Small intestine (tissue), 16 donors: ENCODE measurements at places on chromosomes 1 and 21. TPM values are rescaled to one million over a fixed set of nuclear protein-coding genes. Genes with fewer than 3 reads are reported as not detected.
A peak's percentile ranks its signal among the peaks of the same experiment; 100 is the strongest.

- no peak overlapping the region for H3K4me3 ChIP-seq
- DNase-seq = no peak
- no peaks in the 10 kb centered on the region for H3K27me3 ChIP-seq
Measured at GRCh38 chr1:178168536-178168935, 74.6 kb downstream of the RASAL2 start.

LHX8 gene
- not detected for polyA plus RNA-seq

DNA sequence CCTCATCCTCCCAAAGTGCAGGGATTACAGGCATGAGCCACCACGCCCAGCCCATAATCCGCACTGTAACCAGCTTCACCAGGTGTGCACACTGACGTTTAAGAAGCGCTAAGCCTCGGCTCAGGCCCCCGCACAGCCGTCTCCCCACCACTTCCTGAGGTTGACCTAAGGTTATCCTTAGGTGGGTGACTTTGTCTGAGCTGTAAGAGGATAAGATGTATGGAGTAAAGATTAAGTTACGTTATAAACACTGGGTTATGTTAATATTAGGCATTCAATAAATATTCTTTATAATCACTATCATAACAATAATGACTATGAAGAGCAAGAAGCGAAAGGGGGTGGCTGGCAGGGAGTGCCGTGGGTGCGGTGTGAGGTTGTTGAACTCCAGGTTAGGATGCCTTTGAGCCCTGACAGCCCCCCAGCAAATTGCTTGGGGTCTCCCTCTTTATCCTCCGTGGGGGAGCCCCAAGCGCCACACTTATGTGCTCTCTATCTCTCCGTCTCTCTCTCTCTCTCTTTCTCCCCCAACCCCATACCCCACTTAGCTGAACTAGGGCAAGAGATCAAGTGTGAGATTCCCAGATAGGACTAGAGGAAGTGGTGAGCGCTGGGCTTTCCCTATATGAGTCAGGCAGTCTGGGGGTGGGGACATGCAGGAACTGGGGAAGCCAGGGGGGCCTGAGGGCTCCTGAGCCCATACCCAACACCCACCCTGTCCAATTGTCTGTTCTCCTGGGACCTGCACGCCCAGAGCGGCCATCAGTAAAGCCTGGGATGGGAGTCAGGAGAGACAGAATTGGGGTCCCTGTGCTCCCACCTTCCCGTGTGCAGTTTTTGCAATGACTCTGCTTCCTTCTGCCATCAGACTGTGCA, 7.6 kb downstream of the EFHD2 start:
- H3K4me1 ChIP-seq = peaks cover 8% of the 10 kb centered on the region
- H3K4me3 ChIP-seq = no peak overlapping the region
- H3K36me3 ChIP-seq = no peaks in the 10 kb centered on the region
- H3K27me3 ChIP-seq = no peaks in the 10 kb centered on the region
- DNase-seq = peak; percentile 95
- H3K27ac ChIP-seq = peak overlapping the region; percentile 64

GRCh38 chr1:15799004-15799867, 8.2 kb downstream of the UQCRHL start:
- DNase-seq = peak; percentile 47
- no peaks in the 10 kb centered on the region for H3K27me3 ChIP-seq
- peak overlapping the region; percentile 90 for H3K27ac ChIP-seq
- no peaks in the 10 kb centered on the region for H3K36me3 ChIP-seq

GRCh38 chr1:207995576-207995975, 84.7 kb upstream of the CD34 start:
- H3K4me1 ChIP-seq = no peaks in the 10 kb centered on the region
- no peaks in the 10 kb centered on the region for H3K27me3 ChIP-seq
- no peak overlapping the region for H3K4me3 ChIP-seq
- no peak overlapping the region for H3K27ac ChIP-seq
- H3K36me3 ChIP-seq = no peaks in the 10 kb centered on the region
- no peak for DNase-seq

HMGCS2 gene
- 36.2 TPM for polyA plus RNA-seq

- H3K4me1 ChIP-seq = no peaks in the 10 kb centered on the region
- no peak overlapping the region for H3K4me3 ChIP-seq
- DNase-seq = no peak
- H3K27me3 ChIP-seq = no peaks in the 10 kb centered on the region
- H3K27ac ChIP-seq = no peak overlapping the region
- H3K36me3 ChIP-seq = no peaks in the 10 kb centered on the region
Measured at GRCh38 chr1:75165264-75165663, 31.1 kb downstream of the LHX8 start.

- no peak for DNase-seq
- H3K4me3 ChIP-seq = peak overlapping the region; percentile 65
- H3K27me3 ChIP-seq = no peaks in the 10 kb centered on the region
- H3K27ac ChIP-seq = no peak overlapping the region
- no peaks in the 10 kb centered on the region for H3K36me3 ChIP-seq
Measured at GRCh38 chr1:77889671-77890070, 1.2 kb downstream of the NEXN start.

DNA sequence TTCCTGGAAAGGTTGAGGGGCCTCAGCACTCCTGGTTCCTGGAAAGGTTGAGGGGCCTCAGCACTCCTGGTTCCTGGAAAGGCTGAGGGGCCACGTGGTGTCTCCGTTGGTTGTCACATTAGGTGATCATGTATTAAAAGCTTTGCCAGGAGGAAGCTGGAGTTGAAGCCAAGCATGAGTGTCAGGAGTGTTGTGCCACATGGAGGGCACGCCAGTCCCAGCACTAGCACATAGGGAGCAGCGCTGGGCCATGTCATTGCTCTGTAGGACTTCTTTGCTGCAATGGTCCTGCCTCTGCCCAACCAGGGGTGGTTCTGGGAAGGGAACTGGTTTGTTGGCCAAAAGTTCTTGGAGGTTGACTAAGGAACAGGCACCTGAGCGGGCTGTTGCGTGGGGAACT, 13.3 kb downstream of the ATP5PO start:
- peaks cover 17% of the 10 kb centered on the region for H3K36me3 ChIP-seq
- H3K4me1 ChIP-seq = no peaks in the 10 kb centered on the region
- H3K27ac ChIP-seq = no peak overlapping the region
- no peaks in the 10 kb centered on the region for H3K27me3 ChIP-seq
- no peak for DNase-seq

LINGO4 gene
- polyA plus RNA-seq = 0.15 TPM

TMEM125 gene
- polyA plus RNA-seq = 81.0 TPM

DNA sequence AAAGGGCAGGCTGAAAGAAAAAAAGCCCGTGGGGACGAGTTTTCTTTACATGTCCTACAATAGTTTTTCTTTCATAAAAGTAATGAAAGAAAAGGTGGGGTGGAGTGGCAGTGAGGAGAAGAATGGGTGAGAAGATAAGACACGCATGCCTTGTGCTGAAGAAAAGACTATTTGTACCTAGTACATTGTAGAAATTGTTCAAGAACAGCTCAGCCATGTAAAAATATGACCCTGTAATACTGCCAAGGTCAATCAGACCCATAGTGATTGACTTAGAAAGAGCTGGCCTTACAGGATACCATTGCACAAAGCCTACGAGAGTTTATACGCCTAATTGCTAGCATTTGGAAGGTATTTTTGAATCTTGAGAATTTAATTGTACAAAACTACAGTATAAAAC, 126.0 kb upstream of the NRIP1 start:
- DNase-seq = no peak
- no peak overlapping the region for H3K27ac ChIP-seq
- H3K36me3 ChIP-seq = no peaks in the 10 kb centered on the region

BMP8B gene
- polyA plus RNA-seq = 8.1 TPM

PTGER3 gene
- polyA plus RNA-seq = not detected

NBPF20 gene
- 4.1 TPM for polyA plus RNA-seq

RNF186 gene
- polyA plus RNA-seq = 41.8 TPM

KCND3 gene
- 1.8 TPM for polyA plus RNA-seq

DNA sequence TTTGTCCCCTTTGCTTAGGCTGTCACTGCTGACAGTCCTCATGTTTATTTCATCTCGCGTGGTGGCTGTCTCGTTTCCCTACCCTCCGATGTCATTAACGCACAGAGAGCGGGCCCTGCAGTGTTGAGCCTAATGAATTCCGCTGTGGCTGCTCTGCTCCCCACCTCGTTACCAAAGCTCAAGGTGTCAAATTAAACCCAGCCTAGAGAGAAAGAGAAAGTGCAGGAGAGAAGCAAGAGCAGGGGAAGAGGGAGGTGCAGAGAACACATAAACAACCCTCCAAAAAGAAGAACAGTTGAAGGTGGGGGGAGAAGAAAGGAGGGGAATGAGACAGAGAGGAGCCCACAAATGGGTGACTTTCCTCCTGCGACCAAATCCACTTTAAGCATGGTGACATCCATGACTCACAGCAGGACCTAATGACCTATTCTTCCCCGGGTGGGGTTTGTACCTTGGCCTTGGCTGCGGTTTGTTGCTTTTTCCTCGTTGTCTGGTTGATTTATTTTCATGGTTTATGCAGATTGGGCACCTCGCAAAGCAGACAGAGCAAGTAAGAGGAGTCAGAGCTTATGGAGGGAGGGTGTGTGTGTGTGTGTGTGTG, 92.5 kb downstream of the PBX1 start:
- no peaks in the 10 kb centered on the region for H3K27me3 ChIP-seq
- H3K36me3 ChIP-seq = no peaks in the 10 kb centered on the region
- H3K4me3 ChIP-seq = no peak overlapping the region
- H3K27ac ChIP-seq = peak overlapping the region; percentile 86
- DNase-seq = peak; percentile 92
- H3K4me1 ChIP-seq = peaks cover 12% of the 10 kb centered on the region

- H3K4me3 ChIP-seq = no peak overlapping the region
- no peak overlapping the region for H3K27ac ChIP-seq
- no peaks in the 10 kb centered on the region for H3K4me1 ChIP-seq
- no peak for DNase-seq
- H3K27me3 ChIP-seq = no peaks in the 10 kb centered on the region
- H3K36me3 ChIP-seq = no peaks in the 10 kb centered on the region
Measured at GRCh38 chr1:82646888-82647287, 846.2 kb downstream of the ADGRL2 start.

CD52 gene
- polyA plus RNA-seq = 31.1 TPM

INSRR gene
- 0.01 TPM for polyA plus RNA-seq

DNA sequence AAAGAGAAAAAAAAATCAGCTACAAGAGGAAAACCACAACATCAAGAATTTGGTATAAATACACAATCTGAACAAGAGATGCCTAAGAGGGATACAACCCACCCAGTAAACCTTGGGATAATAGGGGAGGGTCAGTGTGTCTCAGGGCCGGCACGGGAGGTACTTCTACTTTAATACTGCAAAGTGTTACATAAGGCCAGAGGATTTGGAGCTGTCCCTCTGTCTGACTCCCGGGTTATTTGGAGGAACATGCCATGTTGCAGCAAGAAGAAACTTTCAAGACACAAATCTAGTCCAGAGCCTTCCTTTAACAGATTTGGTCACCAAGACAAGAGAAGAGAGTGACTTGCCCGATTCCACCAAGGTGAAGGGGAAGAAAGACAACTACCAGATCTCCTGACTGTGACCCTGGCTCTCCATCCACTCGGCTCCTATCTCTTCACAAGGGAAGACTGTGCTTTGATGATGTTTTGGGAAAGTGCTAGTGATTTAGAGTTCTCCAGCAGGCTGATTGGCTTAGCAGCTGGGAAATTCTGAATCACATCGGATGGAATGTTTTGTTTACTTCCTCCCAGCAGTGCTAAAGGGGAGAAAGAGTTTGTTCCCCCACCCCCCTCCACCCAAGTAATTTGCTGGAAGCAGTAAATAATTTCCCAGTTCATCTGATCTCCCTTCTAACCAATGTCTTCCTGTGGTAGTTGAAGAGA, 29.3 kb downstream of the SGIP1 start:
- H3K36me3 ChIP-seq = no peaks in the 10 kb centered on the region
- no peak overlapping the region for H3K27ac ChIP-seq
- H3K4me1 ChIP-seq = no peaks in the 10 kb centered on the region
- H3K4me3 ChIP-seq = no peak overlapping the region
- peak; percentile 25 for DNase-seq
- H3K27me3 ChIP-seq = no peaks in the 10 kb centered on the region

PUM1 gene
- 19.9 TPM for polyA plus RNA-seq

MRPS14 gene
- 31.2 TPM for polyA plus RNA-seq

MRPS21 gene
- polyA plus RNA-seq = 49.4 TPM

CR1 gene
- polyA plus RNA-seq = 0.40 TPM

HP1BP3 gene
- polyA plus RNA-seq = 241 TPM

GRCh38 chr1:181062836-181063428, 25.6 kb upstream of the IER5 start:
- H3K27me3 ChIP-seq = no peaks in the 10 kb centered on the region
- no peak overlapping the region for H3K4me3 ChIP-seq
- H3K27ac ChIP-seq = no peak overlapping the region
- DNase-seq = no peak

DNA sequence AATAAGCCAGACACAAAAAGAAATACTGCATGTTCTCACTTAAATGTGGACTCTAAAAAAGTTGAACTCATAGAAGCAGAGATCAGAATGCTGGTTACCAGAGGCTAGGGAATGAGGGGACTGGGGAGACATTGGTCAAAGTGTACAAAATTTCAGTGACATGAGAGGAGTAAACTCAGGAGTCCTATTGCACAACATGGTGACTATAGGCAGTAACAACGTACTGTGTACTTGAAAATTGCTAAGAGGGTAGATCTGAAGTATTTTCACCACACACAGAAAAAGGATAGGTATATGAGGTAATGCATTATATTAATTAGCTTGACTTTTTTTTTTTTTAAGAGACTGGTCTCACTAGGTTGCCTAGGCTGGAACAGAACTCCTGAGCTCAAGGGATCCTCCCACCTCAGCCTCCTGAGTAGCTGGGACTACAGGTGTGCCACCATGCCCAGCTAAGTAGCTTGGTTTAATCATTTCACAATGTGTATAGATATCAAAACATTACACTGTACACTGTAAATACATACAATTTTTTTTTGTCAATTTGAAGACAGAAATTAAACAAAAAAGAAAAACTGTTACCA, 7.4 kb downstream of the ZNF496 start:
- H3K27me3 ChIP-seq = no peaks in the 10 kb centered on the region
- H3K27ac ChIP-seq = no peak overlapping the region
- no peak for DNase-seq
- no peak overlapping the region for H3K4me3 ChIP-seq
- H3K4me1 ChIP-seq = no peaks in the 10 kb centered on the region

- DNase-seq = no peak
- H3K4me1 ChIP-seq = no peaks in the 10 kb centered on the region
- no peaks in the 10 kb centered on the region for H3K27me3 ChIP-seq
- no peak overlapping the region for H3K27ac ChIP-seq
Measured at GRCh38 chr1:239228451-239228850, 157.9 kb upstream of the CHRM3 start.

RAB42 gene
- polyA plus RNA-seq = 28.1 TPM

S100A3 gene
- 4.3 TPM for polyA plus RNA-seq

GRCh38 chr1:93597709-93598108, 83.9 kb downstream of the BCAR3 start:
- no peaks in the 10 kb centered on the region for H3K36me3 ChIP-seq
- peaks cover 3% of the 10 kb centered on the region for H3K4me1 ChIP-seq
- no peak overlapping the region for H3K27ac ChIP-seq
- no peak overlapping the region for H3K4me3 ChIP-seq

CR1L gene
- not detected for polyA plus RNA-seq

- peaks cover 8% of the 10 kb centered on the region for H3K36me3 ChIP-seq
- no peak overlapping the region for H3K27ac ChIP-seq
- DNase-seq = no peak
Measured at GRCh38 chr1:46569884-46570725, 18.7 kb upstream of the KNCN start.

ABCA4 gene
- 2.4 TPM for polyA plus RNA-seq
